Stimulated activated CD4-positive, alpha-beta T cell treated with anti-CD3 and anti-CD28 coated beads, Interleukin-15, amount 100 ng/mL, for 48 hours (primary cell): ENCODE measurements at places on chromosomes 6 and 20.
A peak's percentile ranks its signal among the peaks of the same experiment; 100 is the strongest.

DNA sequence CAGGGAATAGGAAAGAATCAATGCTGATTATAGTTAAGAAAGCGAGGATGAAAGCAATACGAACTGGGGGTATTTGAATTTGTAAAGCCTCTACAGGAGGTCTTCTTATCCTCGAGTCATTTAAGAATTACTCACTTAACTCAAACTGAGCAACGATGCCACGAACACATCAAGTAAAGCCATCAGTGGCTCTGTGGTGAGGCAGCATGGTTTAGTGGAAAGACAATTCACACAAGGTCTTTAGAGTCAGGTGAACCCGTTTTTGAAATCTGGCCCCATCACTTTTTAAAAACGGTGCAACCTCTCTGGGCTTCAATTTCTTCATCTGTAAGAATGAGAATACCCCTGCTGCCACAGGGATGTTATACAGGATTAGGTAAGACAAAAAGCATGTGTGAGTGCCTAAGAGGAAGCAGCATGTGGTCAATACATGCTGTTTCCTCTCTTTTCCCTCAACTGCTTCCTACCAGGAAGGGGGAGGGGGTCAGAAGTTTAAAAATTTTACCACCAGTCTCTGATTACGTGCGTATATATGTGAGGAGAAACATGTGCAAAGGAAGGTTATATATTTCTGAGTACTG, 162.0 kb downstream of the BTBD9 start:
- DNase-seq, result no peak

GRCh38 chr20:49583669-49584417, 15.9 kb upstream of the PTGIS start:
- no peak for DNase-seq

- no peak for DNase-seq
These were observed 48.0 kb upstream of the VSX1 start for GRCh38 chr20:25129908-25130307.

GRCh38 chr20:57811374-57812020, 101.7 kb upstream of the PMEPA1 start:
- DNase-seq, result no peak

GRCh38 chr6:273551-274058, 18.7 kb upstream of the DUSP22 start:
- no peak for DNase-seq

GRCh38 chr6:41560431-41561192, 14.4 kb downstream of the FOXP4 start:
- peak; percentile 78 for DNase-seq
